ENCODE measurements at places on chromosomes 3 and 15.
A peak's percentile ranks its signal among the peaks of the same experiment; 100 is the strongest.

- no peak for DNase-seq
These were observed 686 bp downstream of the VPS8 start for GRCh38 chr3:184812662-184813042.

- no peak for DNase-seq
These were observed 23.6 kb downstream of the ZNF592 start for GRCh38 chr15:84772031-84772430.

DNA sequence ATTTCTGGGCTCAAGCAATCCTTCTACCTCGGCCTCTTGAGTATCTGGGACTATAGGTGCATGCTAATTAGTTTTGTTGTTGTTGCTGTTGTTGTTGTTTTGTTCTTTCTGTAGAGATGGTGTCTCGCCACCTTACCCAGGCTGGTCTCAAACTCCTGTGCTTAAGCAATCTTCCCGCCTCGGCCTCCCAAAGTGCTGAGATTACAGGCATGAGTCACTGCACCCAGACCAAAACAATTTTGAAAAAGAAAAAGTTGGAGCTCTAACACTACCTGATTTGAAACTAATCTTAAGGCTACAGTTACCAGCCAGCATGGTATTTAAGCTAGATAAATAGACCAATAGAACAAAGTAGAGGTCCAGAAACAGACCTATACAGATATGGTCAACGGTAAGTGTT lies 29.8 kb downstream of the KPNA1 start:
- DNase-seq: no peak

GRCh38 chr3:127722091-127722784 lies 49.5 kb downstream of the ABTB1 start:
- DNase-seq: no peak

DNA sequence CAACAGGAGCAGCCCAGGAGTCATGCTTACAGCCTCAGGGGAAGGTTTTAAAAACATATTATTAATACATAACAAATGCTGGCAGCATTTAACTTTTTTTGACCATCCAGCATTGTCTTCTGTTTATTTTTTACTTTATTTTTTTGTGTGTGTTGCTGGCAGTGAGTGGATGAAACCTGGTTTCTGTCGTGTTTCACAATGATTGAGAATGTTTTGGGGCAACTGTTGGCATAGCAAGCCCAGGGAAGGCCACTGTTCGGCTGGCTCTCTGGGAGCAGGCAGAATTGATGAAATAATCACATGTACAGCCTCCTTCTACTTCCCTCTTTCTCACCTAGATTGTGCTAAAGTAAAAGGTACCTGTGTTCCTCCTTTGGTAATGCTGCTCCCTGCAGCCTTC lies 190.2 kb downstream of the NR1D2 start:
- no peak for DNase-seq

DNA sequence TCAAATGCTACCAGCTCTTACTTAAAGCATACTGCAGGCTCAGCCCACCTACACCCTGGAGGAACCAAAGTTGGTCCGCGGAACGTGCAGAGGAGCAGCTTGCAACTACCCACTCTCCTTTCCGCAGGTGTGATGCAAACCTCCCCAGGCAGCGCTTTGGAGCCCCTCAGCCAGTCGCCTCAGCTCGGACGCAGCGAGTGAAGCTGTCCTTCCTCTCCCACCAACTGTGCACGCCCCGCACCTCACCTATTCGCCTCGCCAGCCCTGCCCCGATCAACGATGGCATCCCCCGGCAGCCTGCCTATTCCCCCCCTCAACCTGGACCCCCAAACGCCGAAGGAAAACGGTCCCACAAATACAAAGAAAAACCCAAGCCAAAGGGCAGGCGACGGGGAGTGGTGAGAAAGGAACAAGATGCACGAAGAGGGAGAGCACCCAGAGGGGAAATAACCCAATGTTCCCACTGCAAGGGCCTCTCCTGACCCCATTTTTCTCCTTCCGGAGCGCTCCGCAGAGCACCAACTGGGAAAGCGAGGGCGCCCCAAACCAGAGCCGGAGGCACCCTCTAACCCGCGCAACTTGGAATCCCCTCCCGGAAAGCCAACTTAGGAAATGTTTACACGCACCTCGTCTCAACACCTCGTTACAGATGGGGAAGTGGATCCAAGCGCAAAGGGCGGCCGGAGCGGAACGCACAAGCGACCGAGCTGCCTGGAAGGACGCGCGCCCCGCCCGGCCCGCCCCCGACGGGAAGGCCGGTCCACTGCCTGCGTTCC lies 665 bp downstream of the GLB1 start:
- peak; percentile 28 for DNase-seq

DNA sequence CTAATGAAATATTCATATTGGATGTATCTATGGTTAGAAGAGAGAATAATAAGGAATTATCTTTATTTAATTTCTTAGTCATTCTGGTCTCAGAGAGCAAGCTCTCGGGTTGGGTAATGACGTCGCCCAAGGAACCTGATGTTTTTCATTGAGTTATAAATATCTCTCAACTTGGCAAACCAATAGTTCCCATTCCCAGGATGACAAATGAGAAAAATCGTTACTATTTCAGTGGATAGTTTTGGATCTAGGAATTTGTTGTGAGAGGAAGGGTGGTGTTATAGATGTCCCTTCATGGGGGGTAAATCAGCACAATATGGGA lies 162.9 kb upstream of the NR2E3 start:
- no peak for DNase-seq

- no peak for DNase-seq
These were observed 1.9 kb downstream of the AEN start for GRCh38 chr15:88623061-88623460.

GRCh38 chr3:8094415-8094814 lies 407.2 kb upstream of the LMCD1 start:
- no peak for DNase-seq

GRCh38 chr3:16334909-16335308 lies 69.9 kb downstream of the OXNAD1 start:
- no peak for DNase-seq

GRCh38 chr15:85748176-85748575 lies 46.5 kb downstream of the KLHL25 start:
- no peak for DNase-seq

DNA sequence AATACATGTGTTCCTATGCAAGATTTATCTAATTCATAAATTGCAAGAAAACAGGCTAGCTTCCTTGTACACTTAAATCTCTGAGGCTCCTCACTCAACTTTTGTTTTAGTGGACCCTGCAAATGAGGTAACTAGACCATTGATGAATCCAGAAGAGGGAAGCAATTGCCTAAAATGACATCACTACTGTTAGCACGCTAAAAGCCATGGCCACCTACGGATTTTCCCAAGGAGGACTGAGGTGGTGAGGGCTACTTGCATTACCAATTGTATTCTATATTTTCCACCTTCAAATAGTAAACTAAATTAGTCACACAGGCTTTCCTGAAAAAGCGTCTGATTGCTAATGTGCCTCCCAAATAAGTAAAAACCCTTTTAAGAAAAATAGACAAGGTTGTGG lies 140.7 kb downstream of the GADL1 start:
- no peak for DNase-seq

- no peak for DNase-seq
These were observed 180.9 kb upstream of the TBL1XR1 start for GRCh38 chr3:177378168-177378567.

GRCh38 chr15:34019369-34019990 lies 19.5 kb downstream of the AVEN start:
- DNase-seq: no peak

GRCh38 chr3:197317250-197317963 lies 19.0 kb upstream of the DLG1 start:
- DNase-seq: no peak

GRCh38 chr3:128372281-128372680 lies 94.4 kb downstream of the DNAJB8 start:
- no peak for DNase-seq

- DNase-seq: no peak
These were observed 62.2 kb downstream of the ABTB1 start for GRCh38 chr3:127734754-127735473.

- DNase-seq: no peak
These were observed 12.3 kb upstream of the KLF13 start for GRCh38 chr15:31314380-31314779.

DNA sequence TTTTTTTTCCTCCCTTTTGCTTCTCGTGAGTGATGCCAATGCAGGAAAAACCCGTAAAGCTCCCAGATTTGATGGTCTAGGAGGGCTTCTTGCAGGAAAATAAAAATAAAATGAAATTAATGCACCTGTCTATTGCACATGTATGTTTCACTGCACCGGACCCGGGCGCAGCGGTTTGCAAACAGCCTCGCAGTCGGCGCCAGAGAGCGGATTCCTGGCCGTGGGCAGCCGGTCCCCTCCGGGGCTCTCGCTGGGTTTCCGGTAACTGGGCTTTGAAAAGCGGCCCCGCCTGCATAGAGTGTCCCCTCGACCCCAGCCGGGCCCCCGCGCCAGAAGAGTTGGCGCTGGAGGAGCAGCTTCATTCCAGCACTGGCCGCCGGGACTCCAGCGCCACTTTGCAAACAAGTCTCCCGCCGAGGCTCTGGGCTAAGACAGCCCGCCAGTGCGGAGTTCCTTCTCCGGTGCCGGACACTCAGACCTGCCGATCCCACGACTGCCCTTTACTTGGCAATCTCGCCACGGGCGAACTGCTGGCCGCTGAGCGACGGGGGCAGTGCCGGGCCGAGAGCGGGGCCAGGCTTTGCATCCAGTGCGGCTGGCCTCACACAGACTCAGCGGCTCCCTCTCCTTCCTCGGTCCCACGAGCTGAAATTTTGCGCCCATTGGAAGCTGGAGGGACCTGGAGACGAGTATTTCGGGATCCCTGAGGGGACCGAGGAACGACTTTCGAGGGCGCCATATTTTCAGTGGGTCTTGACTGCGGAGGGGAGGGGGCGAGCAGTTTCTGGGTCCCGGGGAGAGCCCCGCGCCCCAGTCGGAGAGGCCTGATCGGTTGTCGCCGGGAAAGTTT lies 225.9 kb upstream of the C2CD4B start:
- DNase-seq: no peak

GRCh38 chr15:88649286-88649733 lies 10.5 kb downstream of the ISG20 start:
- DNase-seq: peak; percentile 61
